Motor neuron (in vitro differentiated cells): ENCODE measurements at places on chromosomes 3 and 15. TPM values are rescaled to one million over a fixed set of nuclear protein-coding genes. Genes with fewer than 3 reads are reported as not detected.

The ASB14 gene
- total RNA-seq = 1.00 and 1.0 TPM in 2 replicates

The ARIH2 gene
- 63.0 and 70.7 TPM in 2 replicates for total RNA-seq

The CPA3 gene
- not detected in 2 replicates for total RNA-seq

The P2RY1 gene
- 2.2 and 2.5 TPM in 2 replicates for total RNA-seq

The TRH gene
- total RNA-seq = 2.5 and 2.6 TPM in 2 replicates
